ENCODE measurements at places on chromosomes 5 and 9.
A peak's percentile ranks its signal among the peaks of the same experiment; 100 is the strongest.

DNA sequence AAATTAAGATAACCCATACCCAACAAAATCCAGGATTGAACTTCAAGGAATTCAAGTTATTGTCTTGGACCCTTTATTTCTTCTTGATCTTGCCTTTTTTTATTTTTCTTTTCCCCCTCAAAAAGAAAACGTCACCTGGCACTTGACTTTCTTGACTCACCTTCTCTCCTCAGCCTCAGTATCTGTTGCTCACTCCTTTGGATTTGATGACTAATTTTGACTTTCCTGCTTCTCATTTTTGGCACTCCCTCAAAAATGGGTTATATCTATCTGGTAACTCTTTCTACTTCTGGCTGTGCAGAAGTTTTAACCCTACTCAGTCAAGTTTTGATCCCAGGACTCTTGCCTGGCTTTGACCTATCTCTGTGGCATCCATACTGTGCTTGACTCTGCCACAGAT, 66.6 kb upstream of the SPATA31D4 start:
- DNase-seq: no peak

DNA sequence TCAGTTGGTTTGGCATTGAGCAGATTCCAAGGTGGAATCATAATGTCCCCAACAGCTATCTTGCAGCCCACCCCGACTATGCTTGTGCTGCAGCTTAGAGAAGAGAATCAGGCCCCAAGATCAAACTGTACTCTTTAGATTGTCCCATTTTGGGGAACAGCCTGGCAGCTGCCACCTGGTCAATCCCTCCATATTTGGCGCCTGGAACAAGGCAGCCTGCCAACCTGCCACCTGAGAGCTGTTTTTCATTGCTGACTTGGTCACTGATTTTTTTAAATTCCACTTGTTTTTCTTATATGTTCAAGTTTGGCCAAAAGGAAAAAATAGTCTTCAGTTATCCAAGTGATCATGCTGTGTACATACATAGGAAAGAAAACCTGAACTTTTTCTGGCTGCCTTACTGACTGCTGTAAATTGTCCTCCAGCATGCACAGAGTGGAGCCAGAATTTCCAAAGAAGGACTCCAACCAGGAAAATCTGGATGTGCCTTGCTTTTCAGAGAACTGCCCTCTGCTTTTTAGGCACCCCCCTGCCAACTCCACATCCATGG, 504.2 kb downstream of the ENC1 start:
- DNase-seq: no peak

- DNase-seq: no peak
Measured at GRCh38 chr9:84169240-84169639, 171.3 kb downstream of the SLC28A3 start.

GRCh38 chr5:99948850-99949249, 586.3 kb upstream of the FAM174A start:
- no peak for DNase-seq

DNA sequence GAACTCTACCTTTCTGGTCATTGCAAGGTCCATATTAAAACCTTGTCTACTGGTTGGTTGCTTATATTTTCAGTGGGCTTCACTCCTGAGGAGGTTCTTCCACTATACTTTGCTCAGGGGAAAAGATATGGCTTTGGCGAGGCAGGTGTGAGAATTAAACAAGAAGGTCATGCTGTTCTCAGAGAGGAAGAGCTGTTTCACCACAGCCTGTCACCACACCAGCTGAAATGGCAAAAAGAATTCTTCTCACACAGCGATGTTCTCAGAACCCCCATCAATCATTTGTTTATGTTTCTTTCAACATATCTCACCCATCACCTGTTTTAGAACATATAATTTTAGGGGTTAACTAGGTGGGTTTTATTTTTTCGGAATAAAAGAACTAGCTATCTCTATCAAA, 38.6 kb downstream of the CAPSL start:
- no peak for DNase-seq

GRCh38 chr5:178349075-178349511, 116.5 kb upstream of the PHYKPL start:
- no peak for DNase-seq

DNA sequence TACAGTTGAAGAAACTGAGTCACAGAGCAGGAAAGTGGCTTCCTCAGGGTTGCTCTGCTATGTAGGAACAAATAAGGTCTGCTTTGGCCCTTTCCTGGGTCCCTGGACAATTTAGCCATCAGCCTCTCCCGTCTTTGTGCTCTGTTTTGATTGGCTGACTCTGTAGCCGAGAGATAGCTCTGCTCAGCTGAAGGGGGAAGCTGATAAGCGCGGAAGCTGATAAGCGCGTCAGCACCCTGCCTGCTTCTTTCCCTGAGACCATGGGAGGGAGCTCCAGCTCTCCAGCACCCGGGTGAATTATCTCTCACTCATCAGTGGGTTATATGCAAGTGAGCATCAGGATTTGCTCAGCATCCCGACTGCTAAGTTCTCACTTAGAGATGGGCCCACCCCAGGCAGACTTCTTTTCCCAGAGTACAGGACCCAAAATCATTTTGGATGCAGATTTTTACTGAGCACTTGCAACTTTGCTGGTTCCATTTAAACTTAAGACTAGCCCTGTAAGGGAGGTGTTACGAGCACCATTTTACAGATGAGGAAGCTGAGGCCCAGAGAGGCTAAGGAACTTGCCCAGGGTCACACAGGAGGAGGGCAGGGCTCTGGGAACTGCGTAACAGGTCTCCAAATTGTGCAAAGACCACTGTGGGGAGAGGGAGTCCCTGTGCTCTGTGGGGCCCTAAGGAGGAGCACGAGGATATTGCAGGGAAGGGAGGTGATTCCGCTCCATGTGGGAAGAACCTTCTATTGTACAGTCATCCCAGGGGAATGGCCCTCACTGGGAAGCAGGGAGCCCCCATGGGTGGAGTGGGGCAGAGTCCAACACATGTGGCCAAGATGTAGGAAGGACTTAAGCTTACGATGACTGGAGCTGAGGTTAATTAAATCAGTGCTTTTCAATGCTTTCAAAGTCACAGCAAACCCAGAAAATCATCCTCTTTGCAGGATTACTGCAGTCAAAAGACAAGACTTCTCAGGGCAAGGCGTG, 83.7 kb upstream of the ORM1 start:
- no peak for DNase-seq

- no peak for DNase-seq
Measured at GRCh38 chr5:98419825-98420224, 353.6 kb upstream of the RGMB start.

GRCh38 chr5:128426090-128426534, 111.9 kb downstream of the FBN2 start:
- no peak for DNase-seq

GRCh38 chr9:129411501-129412175, 209.3 kb downstream of the C9orf50 start:
- DNase-seq: no peak

- DNase-seq: no peak
Measured at GRCh38 chr9:105204416-105204815, 40.0 kb upstream of the SLC44A1 start.

DNA sequence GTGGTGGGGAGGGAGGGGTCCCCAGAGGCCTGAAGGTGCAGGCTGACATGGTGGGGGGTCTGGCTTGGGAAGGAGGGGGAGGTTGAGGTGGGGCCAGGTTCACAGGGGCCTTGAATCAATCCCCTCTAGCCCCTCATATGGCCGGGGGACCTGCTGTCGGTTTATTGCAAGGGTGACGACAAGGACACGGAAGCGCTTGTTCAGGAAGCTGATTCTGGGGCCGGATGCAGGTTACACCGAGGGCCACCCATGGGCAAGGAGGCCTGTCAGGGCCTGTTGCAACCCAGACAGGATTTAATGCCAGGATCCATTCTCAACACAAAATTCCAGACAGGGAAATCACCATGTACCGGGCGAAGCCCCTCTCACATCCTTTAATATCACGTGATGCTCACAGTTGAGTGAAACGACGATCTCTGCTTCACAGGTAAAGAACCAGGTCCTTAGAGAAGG, 41.6 kb upstream of the SYNPO start:
- no peak for DNase-seq

DNA sequence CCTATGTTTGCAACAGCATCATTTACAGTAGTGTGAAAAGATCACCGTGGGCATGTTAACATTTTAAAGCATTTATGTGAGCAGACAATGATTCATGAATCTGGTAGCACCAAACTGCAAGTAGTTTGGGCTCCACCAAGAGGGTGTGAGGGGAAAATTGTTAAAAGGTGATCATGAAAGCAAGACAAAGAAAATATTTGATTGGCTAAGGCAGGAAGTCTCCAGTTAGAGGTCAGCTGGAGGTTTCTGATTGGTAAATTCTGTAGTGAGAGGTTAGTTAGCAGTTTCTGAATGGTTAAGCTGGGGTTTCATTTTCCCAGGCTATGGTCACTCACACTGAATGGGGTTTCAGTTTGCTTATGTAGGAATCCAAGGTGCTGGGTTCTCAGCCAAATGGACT, 13.5 kb upstream of the DRD1 start:
- DNase-seq: no peak

DNA sequence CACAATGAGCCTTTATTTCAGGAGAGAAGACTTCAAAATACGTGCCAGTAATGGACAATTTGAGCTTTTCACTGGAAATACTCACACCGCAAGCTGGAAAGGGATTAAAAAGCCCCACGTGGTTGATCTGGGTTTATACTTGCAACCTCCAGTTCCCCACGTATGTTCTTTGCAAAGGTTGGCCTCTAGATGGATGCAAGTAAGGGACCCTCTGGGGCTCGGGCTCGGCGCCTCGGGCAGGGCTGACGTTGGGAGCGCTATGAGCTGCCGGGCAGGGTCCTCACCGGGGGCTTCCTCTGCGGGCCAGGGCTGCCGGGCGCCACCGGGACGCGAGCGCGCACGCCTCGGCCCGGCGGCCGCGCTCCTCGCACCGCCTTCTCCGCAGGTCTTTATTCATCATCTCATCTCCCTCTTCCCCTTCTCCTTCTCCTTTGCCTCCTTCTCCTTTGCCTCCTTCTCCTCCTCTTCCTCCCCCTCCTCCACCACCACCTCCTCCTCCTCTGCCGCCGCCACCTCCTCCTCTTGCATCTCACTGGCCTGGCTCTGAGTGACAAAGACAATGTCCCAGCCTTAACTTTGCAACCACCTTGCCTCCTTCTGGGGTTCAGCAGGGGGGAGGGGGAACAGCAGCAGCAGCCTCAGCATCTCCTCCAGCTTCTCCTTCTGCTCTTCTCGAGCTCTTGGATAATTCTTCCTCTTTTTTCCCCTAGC, 701 bp upstream of the ZNF462 start:
- no peak for DNase-seq

GRCh38 chr5:160118349-160119141, 705 bp downstream of the PWWP2A start:
- DNase-seq: peak; percentile 40

- DNase-seq: no peak
Measured at GRCh38 chr5:32729651-32730050, 18.5 kb downstream of the NPR3 start.

DNA sequence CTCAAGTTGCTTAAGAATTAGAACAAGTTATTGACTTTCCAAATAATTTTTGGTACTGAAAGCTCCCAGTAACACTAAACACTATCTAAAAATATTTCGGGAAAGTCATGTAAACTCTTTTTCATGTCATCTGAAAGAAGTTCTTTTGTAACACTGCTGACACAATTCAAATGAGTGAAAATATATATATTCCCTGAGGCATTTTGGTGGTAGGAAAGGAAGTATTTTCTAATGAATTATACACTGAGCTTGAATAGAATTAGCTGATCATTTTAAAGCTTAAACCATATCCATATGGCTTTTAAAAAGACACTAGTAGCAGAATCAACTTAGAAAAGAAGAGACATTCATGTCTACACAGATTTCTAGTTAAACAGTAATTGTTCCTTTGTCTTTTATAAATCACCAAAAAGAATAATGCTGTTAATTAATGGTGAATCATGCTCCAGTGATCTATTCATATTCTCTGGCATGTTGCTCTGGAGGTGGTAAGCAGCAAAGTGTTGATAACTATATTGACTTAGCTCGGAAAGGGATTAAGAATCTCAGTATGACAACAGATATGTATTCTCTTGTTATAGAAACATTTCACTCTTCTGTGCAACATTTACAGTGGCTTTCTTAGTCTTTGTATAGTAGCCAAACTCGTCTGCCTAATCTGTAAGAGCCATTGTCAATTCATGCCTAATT, 27.4 kb upstream of the RFX3 start:
- no peak for DNase-seq

DNA sequence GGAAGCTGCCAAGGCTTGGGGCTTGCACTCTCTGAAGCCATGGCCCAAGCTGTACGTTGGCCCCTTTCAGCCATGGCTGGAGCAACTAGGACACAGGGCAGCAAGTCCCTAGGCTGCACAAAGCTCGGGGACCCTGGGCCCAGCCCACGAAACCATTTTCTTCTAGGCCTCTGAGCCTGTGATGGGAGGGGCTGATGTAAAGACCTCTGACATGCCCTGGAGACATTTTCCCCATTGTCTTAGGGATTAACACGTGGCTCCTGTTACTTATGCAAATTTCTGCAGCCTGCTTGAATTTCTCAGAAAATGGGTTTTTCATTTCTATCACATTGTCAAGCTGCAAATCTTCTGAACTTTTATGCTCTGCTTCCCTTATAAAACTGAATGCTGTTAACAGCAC, 83.0 kb upstream of the DAP start:
- DNase-seq: no peak

DNA sequence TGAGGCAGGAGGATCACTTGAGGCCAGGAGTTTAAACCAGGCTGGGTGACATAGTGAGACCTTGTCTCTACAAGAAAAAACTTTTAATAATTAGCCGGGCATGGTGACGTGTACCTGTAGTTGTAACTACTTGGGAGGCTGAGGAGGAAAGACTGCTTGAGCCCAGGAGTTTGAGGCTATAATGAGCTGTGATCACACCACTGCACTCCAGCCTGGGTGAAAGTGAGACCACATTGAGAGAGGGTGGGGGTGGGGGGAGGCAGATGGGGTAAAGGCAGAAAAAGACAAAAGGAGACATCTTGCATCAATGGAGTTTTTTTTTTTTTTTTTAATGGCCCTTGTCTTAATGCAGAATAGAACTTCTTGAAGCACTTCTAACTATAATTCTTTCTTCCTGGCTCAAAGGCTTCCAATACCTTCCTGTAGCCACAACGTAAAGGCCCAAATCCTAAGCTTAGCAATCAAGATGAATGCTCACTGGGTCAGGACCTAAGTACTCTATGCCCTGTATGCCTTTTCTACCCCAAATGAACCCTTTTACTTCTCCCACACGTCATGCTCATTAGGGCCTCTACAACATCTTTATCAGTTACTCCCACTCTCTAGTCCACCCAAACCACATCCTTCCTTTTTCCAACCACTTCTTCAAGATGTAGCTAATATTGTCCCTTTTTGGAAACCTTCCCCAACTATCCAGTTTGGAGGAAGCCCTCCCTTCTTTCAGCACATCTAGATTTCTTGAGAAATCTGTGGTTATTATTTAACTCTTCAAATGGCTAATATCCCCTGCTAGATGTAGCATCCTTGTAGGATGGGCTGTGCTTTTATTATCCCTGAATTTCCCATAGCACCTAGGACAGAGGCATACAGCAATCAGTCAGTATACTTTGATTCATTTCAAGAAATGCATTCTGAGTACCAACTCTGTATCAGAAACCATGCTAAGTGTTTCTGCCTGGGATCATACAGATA, 40.8 kb downstream of the CSF2 start:
- no peak for DNase-seq

GRCh38 chr9:89421595-89421994, 76.3 kb downstream of the SEMA4D start:
- DNase-seq: no peak

All from stimulated activated CD8-positive, alpha-beta memory T cell treated with anti-CD3 and anti-CD28 coated beads, Interleukin-12 subunit alpha, Interleukin-12 subunit beta, amount 100 ng/mL, for 4 hours (primary cell).